ENCODE measurements at places on chromosomes 11 and 22. TPM values are rescaled to one million over a fixed set of nuclear protein-coding genes. Genes with fewer than 3 reads are reported as not detected.

Gene IFITM1
- total RNA-seq: 125 TPM

Gene RHOD
- 2.2 TPM for total RNA-seq

Gene SSH3
- total RNA-seq: 14.7 TPM

Gene SERPING1
- 35.7 TPM for total RNA-seq

- peak within 1 kb of the TSS; percentile 61 for H3K27ac ChIP-seq
- H3K36me3 ChIP-seq: no peaks in the 10 kb centered on the region
- peak within 1 kb of the TSS; percentile 47 for H3K4me3 ChIP-seq
- peaks cover 3% of the 10 kb centered on the region for H3K4me1 ChIP-seq
- H3K27me3 ChIP-seq: no peaks in the 10 kb centered on the region
Observed at GRCh38 chr11:5624489-5625279, at the start of gene TRIM34. TSS of gene TRIM34 (plus strand) at chr11:5625001. CDS start at chr11:5632332, 7,331 bp downstream.

DNA sequence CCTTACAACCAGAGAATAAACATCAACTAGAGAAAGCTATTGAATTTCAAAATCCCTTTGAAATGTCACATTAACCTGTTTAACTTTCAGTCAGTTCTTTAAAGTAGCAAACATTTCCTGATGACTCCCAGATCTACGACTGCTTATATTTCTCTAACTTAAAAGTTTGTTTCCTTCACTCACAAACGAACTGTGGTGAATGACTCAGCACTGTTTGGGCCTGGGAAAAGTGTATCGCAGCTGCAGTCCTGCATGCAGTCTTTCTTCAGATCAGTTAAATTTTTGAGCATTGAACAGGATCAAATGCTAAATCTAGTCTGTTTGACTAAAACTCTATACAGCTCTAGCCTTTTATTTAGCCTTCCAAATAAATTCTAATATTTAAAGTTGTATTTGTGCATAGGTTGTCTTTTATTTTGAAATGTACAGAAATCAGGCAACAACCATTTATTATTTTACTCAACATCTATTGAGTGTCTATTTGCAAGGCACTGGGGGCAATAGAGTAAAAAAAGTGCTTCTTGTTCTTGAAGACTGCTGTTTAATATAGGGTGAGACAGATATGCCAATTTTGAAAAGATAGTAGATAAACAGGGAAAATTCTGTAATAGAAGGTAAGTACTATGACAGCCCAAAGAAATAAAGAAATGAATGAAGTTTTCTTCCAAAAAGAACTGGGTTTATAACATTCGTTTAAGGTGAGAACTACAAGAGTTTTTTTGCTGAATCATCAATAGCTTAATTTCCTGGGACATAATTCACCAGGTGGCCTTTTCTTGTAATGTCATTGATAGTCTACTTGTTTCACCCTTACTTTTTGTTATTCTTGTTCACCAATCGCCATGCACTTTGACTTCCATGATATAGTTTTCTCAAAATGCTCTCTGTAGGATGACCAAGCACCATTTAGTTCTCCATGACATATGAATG lies 235.4 kb downstream of the METTL15 start:
- DNase-seq: no peak
- H3K4me3 ChIP-seq: no peak overlapping the region
- no peaks in the 10 kb centered on the region for H3K4me1 ChIP-seq
- H3K36me3 ChIP-seq: no peaks in the 10 kb centered on the region

DNA sequence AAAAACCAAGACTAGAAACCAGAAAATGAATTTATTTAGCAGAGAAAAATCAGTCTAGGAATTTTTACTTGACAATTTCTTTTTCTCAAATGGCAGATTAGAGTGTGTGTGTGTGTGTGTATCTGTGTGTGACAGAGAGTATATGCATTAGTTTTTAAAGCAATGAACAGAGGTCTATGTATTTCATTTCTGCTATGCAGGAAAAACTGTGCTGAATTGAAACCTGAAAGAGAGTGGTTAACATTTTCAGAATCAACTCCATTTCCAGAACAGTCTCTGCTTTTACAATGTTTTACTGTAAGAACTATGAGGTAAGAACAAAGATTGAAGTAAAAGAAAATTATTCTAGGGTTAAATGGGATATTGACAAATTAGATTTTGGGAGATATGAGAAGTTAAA lies 114.8 kb downstream of the GRM5 start:
- H3K27me3 ChIP-seq: no peaks in the 10 kb centered on the region
- DNase-seq: no peak
- no peaks in the 10 kb centered on the region for H3K4me1 ChIP-seq

- peaks cover 86% of the 10 kb centered on the region for H3K36me3 ChIP-seq
- H3K27ac ChIP-seq: no peak overlapping the region
- H3K4me3 ChIP-seq: no peak overlapping the region
- peaks cover 18% of the 10 kb centered on the region for H3K4me1 ChIP-seq
Observed at GRCh38 chr11:72232260-72233055, 7.9 kb downstream of the INPPL1 start.

GRCh38 chr11:112355726-112356125 lies 95.1 kb upstream of the PLET1 start:
- no peaks in the 10 kb centered on the region for H3K27me3 ChIP-seq
- H3K27ac ChIP-seq: no peak overlapping the region
- no peak for DNase-seq
- no peaks in the 10 kb centered on the region for H3K36me3 ChIP-seq
- H3K4me3 ChIP-seq: no peak overlapping the region
- H3K4me1 ChIP-seq: peaks cover 4% of the 10 kb centered on the region

DNA sequence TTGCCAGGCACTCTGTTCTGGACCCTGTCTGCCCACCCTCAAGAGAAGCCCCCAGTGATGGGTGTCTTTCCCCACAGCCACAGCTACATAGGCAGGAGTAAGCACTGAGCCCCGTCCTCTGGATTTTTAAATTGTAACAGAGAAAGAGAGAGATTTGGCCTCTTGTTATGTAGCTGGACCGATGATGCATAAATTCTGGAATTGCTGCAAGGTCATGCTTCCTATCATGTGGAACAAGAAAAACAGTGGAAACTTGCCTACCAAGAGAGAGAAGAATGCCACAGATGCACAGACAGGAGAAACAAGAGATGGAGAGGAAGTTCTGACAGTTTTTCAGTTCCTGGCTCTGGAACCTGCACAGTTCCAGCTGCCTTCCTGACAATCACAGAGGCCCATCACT lies 150.2 kb downstream of the ETS1 start:
- H3K27ac ChIP-seq: no peak overlapping the region
- no peak for DNase-seq
- no peaks in the 10 kb centered on the region for H3K36me3 ChIP-seq
- H3K4me1 ChIP-seq: no peaks in the 10 kb centered on the region
- H3K27me3 ChIP-seq: no peaks in the 10 kb centered on the region
- H3K4me3 ChIP-seq: no peak overlapping the region

DNA sequence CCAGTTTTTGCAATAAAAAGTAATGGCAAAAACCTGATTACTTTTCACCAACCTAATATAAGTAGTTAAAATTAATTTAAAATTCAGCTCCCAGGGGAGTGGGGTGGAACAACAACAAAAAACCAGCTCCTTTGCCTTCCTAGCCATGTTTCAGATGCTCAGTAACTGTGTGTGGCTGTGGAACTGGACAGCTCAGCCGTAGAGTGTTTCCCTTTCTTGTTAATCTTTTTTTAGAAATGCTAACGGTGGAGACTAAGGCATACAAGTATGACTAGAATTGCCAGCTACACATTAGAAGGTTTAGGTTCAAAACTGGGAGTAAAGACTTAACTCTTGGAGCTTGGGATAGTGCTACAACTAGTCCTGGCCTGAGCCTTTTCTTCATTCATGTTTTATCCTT lies 45.0 kb downstream of the PPP6R3 start:
- no peaks in the 10 kb centered on the region for H3K36me3 ChIP-seq
- no peak for DNase-seq
- no peak overlapping the region for H3K4me3 ChIP-seq

DNA sequence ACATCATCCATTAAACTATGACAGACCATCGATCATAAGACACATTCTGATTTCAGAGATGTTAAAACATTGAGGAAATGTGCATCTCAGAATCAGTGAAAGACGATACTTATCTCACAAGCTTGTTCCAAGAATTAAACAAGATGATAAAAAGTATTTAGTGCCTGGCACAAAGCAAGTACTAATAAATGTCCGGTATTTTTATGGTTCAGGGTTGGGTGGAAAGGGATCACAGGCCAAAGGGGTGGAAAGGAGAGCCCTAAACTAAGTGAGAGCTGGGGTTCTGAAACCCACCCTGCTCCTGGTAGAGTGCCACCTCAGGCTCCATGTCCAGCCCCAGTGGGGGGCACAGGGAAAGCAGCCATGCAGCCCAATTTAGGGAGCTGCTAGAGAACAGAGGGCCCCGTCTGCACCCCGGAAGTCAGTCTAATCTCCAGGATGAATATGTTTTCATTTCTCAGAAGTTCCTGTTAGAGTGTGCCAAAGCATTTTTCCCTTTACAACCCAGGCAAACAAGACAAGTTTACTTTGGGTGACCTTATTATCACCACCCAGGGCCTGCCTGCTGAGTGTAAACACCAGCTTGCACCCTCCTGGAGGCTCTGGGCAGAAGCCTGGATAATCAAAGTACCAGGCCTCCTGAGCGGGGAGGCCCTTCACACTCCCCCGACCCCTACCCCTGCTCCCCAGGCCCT lies 3.8 kb upstream of the CREB3L1 start:
- DNase-seq: no peak
- H3K36me3 ChIP-seq: no peaks in the 10 kb centered on the region

All from spinal cord (tissue), 10 donors.